HS-5 (cell line): ENCODE measurements at places on chromosomes 6 and 20.

GRCh38 chr6:164005004-164005711 lies 590.6 kb downstream of the QKI start:
- DNase-seq, result no peak

GRCh38 chr6:74073429-74073828 lies 377.4 kb downstream of the CD109 start:
- peak; percentile 70 for DNase-seq

- DNase-seq, result no peak
Observed at GRCh38 chr6:15411766-15412165, 165.9 kb downstream of the JARID2 start.

DNA sequence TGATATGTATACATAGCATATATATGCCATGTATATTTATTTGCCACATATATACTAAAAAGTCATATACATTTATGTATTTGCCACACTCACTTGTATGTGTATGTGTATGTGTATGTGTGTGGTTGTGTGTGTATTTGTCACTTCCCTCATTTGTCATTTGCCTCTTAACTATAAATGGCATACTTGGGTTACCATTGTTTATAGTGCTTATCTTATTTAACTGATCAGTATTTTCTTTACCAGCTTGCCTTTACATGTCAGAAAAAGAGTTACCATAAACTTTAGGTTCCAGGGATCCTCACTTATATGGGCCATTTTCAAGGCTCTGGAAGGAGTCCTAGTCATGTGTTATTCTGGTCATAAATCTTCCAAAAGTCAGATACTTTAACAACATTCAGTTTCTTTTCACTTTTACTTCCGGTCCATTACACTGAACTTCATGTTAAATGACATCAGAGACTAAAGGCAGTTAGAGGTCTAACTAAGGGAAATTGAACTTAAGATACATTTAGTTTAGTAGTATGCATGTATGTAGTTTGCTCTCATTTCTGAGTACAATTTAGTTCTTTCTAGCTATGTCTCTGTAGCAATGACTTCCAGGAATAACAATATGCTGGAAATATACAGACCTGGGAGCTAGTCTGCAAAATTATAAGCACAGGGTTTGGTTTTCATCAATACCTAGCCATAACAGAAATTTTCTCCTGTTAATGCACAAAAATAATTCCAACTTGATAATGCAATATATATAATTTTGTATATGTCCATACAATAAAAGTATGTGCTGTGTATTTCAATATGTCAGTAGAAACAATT lies 33.7 kb upstream of the HIVEP1 start:
- no peak for DNase-seq

GRCh38 chr6:33718713-33719112 lies 7.2 kb upstream of the UQCC2 start:
- no peak for DNase-seq

GRCh38 chr20:5033566-5033965 lies 32.3 kb upstream of the SLC23A2 start:
- no peak for DNase-seq

DNA sequence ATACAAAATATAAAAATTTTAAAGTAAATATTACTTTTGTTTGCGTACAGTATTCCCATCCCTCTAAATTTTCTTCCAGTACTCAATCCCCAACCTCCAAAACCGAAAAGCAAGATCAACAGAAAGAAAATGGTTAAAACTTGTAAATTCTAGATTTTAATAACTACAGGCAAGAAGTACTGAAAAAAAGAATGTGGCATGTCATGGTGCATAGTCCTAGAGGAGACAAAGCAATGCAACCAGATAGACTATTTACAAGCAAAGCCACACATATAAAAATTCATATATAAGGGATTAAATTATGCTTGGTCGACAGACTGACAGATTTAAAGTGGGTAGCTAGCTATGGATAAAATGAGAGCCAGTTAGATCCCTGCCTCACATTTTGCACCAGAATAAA lies 56.5 kb upstream of the HFE start:
- DNase-seq, result no peak

DNA sequence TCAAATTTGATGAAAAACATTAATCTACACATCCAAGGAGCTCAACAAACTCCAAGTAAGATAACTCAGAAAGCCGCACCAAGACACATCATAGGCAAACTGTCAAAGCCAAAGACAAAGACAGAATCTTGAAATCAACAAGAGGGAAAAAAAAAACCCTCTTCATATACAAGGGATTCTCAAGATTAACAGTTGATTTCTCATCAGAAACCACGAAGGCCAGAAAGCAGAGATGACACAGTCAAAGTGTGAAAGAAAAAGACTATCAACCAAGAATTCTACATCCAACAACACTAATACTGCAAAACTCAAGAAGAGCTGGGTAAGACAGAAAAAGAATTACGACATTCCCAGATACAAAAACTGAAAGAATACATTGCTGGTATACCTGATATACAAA lies 73.8 kb downstream of the CDK19 start:
- DNase-seq, result no peak

DNA sequence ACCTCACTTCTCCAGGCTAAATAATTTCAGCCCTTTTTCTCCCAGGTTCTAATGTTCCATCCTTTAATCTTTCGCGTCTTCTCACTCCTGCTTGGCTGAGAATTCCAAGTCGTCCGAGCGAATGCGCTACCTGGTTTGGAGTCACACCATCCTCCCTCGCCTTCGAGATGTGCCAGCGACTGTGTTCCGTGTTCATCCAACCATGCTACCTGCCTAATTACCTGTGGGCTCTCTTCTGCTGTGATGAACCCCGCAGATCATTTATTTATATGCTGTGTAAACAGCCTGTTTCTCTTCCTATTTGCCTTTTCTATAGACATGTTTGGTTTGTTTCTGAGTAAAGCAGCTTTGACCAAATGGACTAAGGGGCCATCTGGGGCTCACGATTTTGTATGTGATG lies 83.5 kb upstream of the TMEM181 start:
- no peak for DNase-seq

DNA sequence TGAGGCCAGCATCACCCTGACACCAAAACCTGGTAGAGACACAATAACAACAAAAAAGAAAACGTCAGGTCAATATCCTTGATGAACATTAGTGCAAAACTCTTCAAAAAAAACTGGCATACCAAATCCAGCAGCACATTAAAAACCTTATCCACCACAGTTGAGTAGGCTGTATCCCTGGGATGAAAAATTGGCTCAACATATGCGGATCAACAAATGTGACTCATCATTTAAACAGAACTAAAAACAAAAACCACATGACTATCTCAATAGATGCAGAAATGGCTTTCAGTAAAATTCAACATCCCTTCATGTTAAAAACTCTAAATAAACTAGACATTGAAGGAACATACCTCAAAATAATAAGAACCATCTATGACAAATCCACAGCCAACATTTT lies 59.6 kb upstream of the PHIP start:
- DNase-seq, result no peak

DNA sequence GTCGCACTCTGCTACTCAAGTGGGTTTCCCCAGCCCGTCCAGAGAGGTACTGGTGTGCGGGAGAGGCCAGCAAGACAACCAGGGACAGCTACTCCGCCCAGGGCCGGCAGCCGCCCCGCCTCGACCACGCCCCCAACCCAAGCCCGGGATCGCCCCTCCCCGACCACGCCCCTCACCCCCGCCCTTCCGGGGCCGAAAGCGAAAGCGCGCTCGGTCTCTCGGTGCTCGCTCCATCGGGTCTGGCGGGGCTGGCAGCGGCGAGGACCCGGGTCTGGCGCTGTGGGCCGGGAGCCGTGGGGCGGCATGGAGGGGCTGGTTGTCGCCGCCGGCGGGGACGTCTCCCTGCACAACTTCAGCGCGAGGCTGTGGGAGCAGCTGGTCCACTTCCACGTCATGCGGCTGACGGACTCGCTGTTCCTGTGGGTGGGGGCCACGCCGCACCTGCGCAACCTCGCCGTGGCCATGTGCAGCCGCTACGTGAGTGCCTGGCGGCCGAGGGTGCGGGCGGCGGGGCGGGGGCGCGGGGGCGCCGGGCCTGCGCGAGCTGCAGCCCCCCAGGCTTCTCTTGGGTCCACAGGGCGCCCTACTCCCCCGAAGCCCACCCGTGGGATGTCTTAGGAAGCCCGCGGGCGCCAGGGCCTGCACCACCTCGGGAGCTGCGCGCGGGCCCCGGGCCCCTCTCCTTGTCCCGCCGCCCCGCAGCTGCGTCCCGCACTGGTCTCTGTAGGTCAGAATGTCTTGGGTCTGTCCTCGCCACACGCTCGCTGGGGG lies at the start of gene PSMG4:
Gene PSMG4, plus strand, starts transcription at position 228 of the 771 bp plus-strand sequence. Its CDS starts 76 bp downstream, at position 304.
- DNase-seq, result peak; percentile 55

DNA sequence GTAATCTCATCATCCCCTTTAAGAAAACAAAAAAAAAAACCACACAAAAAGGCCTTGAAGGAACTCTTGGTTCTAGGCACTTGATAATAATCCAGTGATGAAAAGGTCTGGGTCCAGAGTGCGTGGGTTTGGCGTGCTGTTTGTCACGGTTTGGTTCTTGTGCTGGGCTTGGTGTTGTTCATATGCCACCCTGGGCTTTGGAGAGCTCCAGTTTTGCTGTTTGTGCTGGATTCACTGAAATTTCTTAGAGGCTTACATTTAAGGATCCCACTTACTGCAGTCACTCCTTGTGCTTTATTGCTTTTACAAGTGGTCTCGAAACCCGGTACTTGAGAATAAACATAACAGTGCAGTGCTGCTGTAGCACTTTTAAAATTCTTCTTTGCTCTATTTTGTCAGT lies 68.8 kb upstream of the XRN2 start:
- DNase-seq, result no peak

- DNase-seq, result no peak
Observed at GRCh38 chr20:17825960-17826843, 126.4 kb downstream of the BANF2 start.
